ENCODE measurements at places on chromosomes 6 and 20.
A peak's percentile ranks its signal among the peaks of the same experiment; 100 is the strongest.

DNA sequence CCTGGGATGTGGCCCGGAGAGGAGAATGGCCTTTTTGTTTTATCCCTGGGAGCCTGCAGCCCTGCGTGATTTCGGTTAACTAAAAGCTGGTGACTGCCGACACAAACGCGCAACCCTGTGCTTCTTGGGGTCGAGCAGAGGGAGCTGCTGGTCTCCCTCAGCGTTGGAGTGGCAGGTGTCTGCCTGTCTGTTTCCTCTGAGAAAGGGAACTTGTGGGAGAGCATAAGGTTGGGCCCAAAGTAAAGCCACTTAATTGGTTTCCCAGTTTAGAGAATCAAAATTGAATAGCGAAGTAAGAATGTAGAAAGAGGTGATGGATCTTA lies 500 bp downstream of the LTV1 start:
- H3K36me3 ChIP-seq, result peaks cover 2% of the 10 kb centered on the region
- H3K4me3 ChIP-seq, result peak overlapping the region; percentile 89
- no peaks in the 10 kb centered on the region for H3K27me3 ChIP-seq

DNA sequence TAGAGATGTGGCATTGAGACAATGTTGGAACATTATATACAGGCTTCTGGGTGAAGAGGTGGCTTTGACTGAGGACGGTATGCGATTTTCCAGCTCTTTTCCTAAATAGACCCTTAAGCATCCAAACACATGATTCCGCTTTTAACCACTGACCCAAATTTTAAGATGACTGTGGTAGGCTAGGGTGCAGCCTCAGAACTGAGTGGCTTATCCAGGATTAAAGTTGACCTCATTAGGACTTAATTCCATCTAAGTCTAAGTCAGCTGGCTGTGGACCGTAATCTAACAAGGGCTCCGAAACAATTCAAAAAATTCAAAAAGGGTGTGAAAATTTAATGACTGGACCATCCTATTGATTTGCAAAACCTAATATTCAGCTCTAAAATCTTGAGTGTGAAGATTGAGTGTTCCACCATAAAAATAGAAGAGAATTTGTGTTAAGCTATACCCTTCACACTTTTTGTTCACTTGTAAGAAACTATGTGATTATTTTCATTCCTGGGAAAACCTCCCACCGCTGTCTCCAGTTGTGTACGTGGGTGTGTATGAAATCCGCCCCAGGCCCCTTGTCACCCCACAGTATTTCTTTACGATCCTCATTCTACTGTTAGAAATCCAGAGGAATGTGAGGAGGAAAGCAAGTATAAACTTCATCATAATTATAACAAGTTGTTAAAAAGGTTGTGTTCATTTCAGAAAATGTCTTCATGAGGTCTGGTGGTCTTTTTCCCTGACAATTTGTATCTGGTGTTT lies 2.7 kb downstream of the PCMTD2 start:
- H3K27me3 ChIP-seq, result no peaks in the 10 kb centered on the region
- H3K27ac ChIP-seq, result no peak overlapping the region
- no peak overlapping the region for H3K4me3 ChIP-seq
- no peak for DNase-seq
- no peaks in the 10 kb centered on the region for H3K36me3 ChIP-seq

GRCh38 chr6:33651403-33651802 lies 30.3 kb downstream of the ITPR3 start:
- H3K4me1 ChIP-seq, result peaks cover 13% of the 10 kb centered on the region
- H3K27me3 ChIP-seq, result no peaks in the 10 kb centered on the region
- H3K36me3 ChIP-seq, result no peaks in the 10 kb centered on the region
- no peak overlapping the region for H3K27ac ChIP-seq
- no peak overlapping the region for H3K4me3 ChIP-seq

GRCh38 chr20:39983183-39983582 lies 705.9 kb downstream of the MAFB start:
- DNase-seq, result no peak
- peaks cover 26% of the 10 kb centered on the region for H3K4me1 ChIP-seq
- no peaks in the 10 kb centered on the region for H3K27me3 ChIP-seq
- no peak overlapping the region for H3K27ac ChIP-seq
- no peak overlapping the region for H3K4me3 ChIP-seq

DNA sequence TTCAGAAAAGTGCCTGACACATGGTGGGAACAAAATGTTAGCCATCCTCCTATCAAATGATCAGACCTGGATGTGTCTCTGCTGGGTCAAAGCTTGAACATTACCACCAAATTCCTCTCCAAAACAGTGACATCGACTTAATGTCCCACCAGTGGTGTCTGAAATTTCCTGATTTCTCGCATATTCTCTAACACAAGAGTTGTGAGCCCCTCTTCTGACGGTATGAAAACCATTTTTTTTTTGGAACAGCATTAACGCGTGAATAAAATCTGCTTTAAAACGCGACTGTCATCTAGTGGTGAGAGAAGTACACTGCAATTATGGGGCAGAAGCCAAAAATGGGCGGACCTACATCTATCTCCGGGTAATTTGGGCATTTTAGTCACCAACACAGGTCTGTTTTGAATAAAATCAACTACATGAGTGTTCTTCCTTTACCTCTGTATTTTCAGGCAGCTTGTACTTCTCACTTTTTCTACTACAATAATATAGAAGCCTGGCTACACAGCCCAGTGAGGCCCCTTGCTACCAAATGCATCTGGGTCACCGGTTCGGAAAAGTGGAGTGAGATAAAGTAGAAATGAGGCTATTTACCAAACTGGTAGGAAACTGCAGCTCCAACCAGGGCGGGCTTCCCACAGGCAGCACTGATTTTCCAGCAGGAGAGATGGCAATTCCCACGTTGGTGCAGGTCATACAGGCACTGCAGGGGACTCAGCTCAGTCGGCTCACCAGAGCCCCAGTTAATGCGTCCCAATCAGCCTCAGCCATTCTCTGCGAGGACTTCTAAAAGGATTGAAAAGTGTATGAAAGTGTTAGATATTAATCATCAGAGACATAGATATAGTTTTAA lies 27.4 kb downstream of the MGME1 start:
- DNase-seq, result no peak
- H3K36me3 ChIP-seq, result no peaks in the 10 kb centered on the region
- no peaks in the 10 kb centered on the region for H3K27me3 ChIP-seq
- no peak overlapping the region for H3K27ac ChIP-seq
- peaks cover 7% of the 10 kb centered on the region for H3K4me1 ChIP-seq
